ENCODE measurements at places on chromosomes 2 and 18.

DNA sequence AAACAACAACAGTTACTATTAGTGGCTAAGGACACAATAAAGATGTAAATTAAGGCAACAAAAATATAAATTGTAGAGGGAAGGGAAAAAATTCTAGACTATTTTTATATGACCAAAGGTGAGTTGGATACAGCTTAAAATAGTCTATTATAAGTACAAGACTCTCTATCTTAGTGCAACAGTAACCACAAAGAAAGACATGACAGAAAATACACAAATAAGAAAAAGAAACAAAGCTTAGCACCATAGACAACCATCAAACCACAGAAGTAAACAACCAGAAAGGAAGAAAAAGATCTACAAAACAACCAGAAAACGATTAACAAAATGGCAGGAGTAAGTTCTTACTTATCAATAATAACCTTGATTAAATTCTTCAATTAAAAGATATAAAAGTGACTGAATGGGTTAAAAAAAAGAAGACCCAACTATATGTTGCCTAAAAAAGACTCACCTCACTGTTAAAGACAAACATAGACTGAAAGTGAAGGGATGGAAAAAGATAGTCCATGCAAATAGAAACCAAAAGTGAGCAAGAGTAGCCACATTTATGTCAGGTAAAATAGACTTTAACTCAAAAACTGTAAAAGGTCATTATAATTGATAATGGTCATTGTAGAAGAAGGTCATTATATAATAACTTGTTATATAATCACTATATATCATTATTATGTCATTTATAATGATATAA, 62.5 kb downstream of the USP40 start:
- DNase-seq: no peak

DNA sequence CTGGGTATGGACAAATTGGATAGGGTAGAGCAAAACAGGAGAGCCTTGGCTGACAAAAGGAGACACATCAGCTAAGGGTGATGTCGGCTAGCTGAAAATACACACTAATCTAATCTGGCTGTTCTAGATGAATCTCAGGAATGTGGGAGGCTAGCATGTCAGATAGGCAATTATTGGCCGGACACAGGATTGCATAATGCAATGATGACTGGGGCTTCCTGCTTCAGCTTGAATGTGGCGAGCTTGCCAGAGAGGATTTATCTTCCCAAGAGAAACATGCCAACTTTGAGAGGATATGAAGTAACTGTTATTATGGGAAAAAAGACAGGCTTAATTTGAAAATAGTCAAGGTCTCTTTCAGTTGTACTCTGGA, 102.4 kb downstream of the TRIB2 start:
- DNase-seq: peak; percentile 99

- DNase-seq: peak; percentile 84
These were observed 162.3 kb upstream of the REV1 start for GRCh38 chr2:99651930-99652670.

DNA sequence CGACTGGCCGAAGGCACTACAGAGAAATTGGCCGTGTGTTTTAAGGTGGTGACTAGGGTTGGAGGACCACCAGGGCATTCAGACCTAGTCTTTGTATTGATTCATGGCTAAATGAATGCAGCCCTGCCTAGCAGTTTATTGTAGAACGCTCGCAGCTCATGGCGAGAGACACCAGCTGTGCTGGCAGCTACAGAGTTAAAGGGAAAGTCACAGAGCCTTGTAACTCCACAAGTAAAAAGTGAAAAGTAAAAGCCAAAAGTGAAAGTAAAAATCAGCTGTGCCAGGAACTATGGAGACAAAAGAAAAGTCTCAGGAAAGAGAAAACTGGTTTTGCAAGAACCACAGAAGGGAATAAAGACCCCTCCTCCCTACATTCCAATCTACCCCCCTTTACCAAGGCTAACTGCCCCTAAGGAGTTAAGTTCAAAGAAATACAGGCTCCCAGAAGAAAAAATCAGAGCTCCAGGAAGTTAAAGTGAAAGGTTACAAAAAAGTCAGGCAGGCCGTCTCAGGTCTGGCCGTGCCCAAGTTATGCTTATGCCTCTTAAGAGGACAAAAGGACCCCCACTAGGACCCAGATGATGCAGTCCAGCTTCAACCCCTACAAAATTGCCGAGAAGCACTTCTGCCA, 46.4 kb upstream of the SELENOI start:
- DNase-seq: peak; percentile 62

DNA sequence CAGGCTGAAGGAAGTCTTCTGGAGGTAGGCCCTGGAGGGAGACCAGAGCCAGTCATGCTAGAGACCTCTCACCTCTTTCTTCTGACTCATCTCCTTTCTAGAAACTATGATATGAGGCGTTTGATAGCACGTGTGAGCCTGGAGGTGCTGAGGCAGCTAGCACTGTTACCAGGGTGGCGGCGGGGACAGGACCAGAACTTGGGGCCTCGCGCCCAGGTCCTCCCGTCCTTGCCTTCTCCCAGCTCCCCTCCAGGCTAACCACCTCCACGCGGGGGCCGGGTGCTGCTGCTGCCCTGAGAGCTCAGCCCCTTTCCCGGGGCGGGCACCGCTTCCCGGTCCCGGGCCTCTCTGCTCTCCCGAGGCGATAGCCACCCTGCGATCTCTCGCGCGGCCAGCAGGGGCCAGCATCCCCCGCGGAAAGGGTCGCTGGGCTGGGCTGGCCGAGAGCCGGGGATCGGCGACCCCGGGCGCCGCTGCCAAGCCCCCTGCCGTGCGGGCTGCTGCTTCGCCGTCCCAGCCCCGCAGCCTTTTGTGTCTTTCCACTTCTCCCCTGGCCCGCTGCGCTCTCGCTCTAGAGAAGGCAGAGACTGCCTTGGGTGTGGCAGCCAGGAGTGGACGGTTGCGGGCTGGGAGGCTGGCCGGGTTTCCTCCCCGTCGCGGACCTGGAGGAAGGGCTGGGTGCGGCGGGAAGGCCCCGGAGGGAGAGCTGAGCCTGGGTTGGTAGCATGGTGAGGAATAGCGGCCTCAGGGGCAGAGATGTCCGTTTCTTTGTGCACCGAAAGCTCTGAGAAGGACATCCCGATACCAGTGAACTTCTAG, 49.1 kb downstream of the TMEM17 start:
- DNase-seq: peak; percentile 70

DNA sequence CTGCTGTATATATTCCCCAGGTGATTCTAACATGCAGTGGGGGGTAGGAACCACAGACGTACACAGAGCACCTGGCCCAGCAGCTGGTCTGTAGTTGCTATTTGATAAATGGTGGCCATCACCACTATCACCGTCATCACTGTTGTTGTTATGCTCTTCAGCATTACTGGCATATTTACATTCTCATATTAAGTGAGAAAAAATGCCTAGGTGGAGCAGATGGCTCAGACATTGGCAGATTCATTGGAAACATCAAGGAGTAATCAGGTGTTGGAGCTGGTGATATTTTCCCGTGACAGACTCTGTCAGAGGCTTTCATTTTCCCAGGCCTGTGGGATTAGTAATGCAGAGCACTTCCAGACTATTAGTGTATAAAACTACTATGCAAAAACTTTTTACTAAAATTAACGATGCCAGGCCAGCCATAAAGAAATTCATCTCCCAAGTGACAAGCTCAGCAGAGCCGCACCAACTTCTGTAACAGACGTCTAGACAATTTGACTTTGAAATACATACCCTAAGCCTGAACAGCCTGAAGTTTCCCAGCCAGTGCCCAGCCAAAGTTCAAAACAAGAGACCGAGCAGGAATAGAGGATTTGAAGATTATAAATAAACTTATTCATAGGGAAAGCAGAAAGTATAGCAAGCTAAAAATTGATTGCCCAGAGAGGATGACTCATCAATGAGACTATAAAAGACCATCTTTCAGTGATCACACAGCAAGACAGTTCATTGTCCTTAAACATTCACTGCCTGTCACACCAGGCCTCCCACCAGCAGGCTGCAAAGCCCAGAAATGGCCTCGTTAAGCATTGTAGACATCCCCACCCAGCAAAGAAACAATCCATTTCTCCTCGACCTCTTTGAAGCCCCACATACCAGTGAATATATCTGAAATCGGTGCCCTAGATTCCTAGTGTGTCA, 247.4 kb upstream of the CHAC2 start:
- DNase-seq: no peak

GRCh38 chr2:204632410-204632809, 87.1 kb downstream of the PARD3B start:
- no peak for DNase-seq

DNA sequence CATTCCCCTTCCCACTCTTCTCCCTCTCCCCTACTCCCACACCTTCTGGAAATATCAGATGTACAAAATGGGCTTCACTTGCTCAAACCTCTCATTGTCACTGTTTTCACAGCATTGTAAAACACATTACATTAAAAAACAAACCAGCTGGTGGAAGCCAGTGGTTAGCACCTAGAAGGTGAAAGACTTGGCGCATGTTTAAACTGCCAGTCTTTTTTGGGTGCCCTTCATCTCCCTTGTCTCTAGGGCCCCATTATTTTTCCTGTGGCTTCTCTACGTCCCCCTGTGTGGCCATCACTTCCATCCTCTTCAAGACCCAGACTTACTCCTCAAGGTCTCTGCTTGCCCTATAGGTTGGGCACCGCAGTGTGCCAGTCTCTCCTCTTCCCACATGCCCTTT, 34.9 kb downstream of the MGAT5 start:
- DNase-seq: no peak

GRCh38 chr2:113124984-113125855, 2.2 kb upstream of the IL1RN start:
- DNase-seq: peak; percentile 45

- peak; percentile 42 for DNase-seq
These were observed 53.8 kb downstream of the STAT1 start for GRCh38 chr2:190959911-190960788.

GRCh38 chr2:68721482-68722101, 13.0 kb upstream of the ARHGAP25 start:
- DNase-seq: no peak

DNA sequence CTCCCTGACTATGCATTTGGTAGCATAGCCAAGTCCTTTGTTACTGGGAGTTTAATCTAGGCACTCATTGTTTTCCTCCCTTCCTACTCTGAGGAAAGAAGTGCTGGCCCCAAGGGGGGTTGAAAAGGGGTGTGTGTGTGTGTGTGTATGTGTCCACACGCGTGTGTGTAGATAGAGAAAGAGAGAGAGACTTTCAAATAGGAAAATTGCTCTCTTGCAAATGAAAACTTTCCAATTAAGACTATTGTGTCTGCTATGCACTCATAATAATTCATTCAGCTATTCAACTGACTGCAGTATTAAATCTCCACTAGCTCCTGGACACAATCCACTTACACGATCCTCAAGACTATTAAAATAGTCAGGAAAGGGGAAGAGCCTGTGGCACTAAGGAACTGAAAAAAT, 92.9 kb upstream of the CSRNP3 start:
- DNase-seq: no peak

DNA sequence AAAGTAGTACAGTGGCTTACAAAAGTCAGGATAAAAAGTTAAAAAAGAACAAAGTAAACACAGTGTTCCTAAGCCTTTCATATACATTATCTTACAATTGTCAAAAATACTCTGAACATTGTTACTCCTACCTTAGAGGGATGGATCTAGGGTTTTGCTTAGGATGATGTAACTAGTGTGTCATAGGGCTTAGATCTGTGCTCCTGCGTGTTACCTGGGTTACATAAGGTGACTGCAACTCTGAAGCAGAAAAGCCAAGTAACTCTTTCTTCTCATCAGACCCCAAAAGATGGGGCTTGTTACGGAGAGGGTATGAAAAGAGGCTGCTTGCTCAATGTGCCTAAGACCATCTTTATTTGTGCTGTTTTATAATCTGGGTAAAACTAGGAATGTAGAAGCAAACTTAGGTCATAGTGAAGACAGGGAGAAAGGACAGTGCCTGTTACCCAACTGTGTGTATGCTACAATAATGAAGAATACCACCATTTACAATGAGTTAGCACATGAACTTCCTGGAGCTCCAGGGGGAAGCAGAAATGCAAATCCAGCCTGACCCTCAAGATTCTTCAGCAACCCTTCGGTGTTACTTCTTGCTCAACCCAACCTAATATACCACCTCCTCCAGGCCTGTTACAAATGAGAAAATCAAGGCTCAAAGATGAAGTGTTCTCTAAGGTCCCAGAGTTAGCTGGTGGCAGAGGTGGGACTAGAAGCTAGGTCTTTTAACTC, 42.0 kb upstream of the STK17B start:
- DNase-seq: no peak

DNA sequence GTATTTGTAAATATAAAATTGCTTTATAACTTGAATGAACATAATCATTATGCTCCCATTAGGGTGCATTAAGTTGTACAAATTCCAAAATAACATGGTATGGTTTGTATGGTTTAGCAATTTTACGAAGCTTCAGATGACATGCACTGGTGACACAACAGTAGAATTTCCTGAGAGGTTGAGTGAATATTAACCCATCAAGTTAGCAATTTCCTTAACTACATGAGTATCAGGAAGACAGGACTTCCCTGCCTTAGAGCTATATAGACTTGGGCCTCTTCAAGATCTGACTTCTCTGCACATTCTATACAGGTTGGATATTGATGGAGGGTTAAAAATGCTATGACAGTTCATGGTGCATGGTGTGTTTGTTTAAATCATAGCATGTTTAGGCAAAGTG, 60.2 kb downstream of the ZC3H6 start:
- DNase-seq: no peak

- peak; percentile 29 for DNase-seq
These were observed 23.3 kb upstream of the MAPRE3 start for GRCh38 chr2:26946841-26947784.

DNA sequence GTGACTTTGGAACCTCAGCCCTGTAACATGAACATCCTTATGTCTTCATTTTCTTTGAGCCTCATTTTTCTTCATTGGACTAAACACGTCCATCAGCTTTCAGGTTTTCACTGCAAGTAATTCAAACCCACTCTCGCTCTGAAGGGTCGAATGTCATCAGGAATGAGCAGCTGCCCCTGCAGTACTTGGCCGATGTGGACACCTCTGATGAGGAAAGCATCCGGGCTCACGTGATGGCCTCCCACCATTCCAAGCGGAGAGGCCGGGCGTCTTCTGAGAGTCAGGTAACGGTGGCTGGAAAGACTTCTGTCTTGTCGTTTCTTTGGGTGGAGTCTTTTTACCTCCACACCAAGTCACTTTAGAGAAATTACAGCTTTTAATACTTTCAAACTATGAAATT, 39.1 kb upstream of the PRLH start:
- DNase-seq: no peak

GRCh38 chr2:54855434-54855833, 132.0 kb downstream of the EML6 start:
- peak; percentile 46 for DNase-seq

DNA sequence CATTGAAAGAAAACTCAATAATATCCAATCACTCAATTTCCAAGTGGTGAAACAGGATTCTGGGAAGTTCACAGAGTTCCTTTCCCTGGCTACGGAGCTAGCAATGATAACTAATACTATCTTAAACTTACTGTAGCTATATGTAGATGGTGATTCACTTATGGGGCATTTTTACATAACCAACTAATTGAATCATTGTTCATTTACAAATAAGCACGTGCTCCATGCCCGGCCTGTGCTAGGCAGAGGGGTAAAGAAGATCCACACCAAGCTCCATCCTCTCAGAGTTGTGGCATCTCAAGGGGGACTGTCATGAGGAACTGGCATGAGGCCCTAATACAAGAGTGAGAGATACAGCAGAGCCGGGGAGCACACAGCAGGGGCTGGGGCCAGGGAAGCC, 176.3 kb downstream of the ANKRD30B start:
- no peak for DNase-seq

Measured in fibroblast of skin of right biceps (primary cell).